ENCODE measurements at places on chromosomes 5 and 9.

- DNase-seq, result no peak
Observed at GRCh38 chr5:72515211-72515610, 8.0 kb upstream of the ZNF366 start.

- no peak for DNase-seq
Observed at GRCh38 chr5:89694026-89694550, 715.5 kb downstream of the CETN3 start.

DNA sequence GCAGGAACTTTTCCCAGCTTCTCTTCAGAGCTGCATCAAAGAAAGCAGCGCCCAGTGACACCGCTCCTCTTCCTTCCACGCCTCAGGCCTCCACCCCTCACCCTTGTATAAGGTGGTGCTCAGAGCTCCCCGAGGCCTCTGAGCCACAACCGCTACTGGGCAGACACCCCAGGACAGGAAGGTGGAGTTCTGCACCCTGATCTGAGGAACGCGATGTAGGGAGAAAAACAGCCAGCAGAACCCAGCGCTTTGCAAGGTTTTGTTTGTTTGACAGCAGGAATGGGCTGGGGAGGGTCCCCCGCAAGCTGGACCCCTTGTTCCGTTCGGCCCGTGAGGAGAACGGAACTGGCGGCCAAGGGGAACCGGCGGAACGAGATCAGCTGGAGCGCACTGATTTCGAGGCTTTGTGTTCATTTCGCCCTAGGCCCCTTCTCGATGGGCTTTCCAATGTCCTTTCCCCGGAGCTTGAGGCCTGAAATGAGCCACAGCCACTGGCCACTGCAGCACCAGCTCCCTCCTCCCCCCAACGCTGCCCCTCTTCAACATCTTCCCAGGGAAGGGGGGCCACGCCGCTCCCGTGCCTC lies 4.1 kb downstream of the EDF1 start:
- DNase-seq, result no peak

GRCh38 chr9:98500337-98500919 lies 208.3 kb downstream of the GABBR2 start:
- DNase-seq, result no peak

DNA sequence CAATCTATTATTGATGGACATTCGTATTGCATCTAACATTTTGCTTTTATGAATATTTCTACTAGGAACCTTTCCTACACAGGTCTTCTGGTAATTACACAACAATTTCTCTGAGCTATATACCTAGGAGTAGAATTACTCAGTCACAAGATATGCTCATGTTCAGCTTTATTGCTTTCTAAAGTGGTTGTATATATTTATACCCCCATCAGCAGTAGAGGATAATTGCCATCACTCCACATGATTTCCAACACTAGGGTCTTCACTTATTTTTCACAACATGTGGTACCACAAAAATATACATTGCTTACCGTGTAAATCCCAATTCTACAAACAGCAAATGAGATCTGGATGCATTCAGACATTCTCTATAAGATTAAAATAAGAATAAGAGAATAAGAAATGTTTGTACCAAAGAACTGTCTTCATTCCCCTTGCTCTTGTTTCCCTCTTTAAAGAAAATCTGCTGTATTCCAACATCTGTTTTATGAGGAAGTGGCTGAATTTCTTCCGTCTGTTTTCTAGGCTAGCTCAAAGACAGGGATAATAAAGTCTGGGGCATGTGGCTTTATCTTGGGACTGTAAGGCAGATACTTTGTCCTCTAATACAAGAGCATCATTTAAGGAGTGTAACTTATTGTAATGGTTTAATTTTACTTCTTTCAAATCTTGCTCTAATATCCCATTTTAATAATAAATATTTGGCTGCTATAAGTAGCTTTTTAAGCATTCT lies 28.2 kb downstream of the ARL15 start:
- DNase-seq, result no peak

- DNase-seq, result no peak
Observed at GRCh38 chr5:32639943-32640342, 54.6 kb downstream of the SUB1 start.

- no peak for DNase-seq
Observed at GRCh38 chr5:96721351-96721977, 59.3 kb downstream of the CAST start.

DNA sequence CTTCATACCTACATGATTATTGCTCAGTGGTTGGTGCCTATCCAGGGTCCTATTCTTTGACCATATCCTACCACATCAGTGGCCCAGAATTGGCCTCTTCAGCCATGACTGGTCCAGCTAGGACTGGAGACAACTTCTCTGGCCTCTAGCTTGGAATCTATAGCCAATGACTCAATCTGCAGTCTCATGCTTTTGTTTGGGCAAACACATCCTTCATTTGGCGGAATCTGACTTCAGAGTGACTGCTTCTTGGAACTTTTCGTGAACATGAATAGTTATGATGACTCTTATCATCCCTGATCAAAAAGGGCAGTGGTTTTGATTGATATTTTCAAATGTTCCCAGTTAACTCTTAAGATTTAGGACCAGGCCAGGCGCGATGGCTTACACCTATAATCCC lies 134.1 kb downstream of the PAPPA start:
- DNase-seq, result no peak

- no peak for DNase-seq
Observed at GRCh38 chr5:57082441-57083067, 91.3 kb upstream of the GPBP1 start.

GRCh38 chr9:38017149-38017884 lies 51.7 kb downstream of the SHB start:
- no peak for DNase-seq

GRCh38 chr5:171419688-171420430 lies 412 bp downstream of the FGF18 start:
- DNase-seq, result no peak

DNA sequence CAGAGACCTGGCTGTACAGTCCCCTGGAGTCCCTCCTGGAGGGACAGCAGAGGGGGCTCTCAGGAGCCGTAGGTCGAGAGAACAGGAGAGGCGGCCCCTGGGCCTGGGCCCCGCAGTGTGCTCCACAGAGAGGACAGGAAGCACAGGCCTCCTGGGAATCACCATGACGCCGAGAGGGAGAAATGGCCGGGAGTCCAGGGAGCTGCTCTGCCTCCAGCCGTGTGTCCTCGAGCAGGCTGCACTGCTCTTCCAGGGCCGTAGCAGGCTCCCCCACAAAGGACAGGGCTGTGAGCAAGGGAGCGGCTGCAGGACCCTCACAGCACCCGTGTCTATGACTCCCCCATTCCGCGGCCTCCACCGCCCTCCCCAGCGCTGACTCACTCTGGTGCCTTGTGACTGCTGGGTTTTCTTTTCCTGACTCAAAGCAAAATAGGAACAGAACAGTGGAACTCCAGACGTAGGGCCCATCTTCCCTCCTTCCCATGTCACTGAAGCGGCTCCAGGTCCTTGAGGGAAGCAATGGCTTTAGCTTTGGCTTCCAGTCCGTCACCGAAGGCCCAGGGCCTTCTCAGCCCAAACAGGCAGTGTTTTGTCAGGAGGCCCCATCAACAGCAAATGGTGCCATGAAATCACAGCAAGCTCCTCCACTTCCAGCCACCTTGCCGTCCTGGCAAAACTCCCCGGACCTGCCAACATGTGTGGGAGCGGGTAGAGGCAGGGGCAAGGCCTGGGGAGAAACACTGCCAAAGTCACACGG lies 114.2 kb downstream of the LHFPL2 start:
- DNase-seq, result no peak

GRCh38 chr5:154501566-154501965 lies 23.5 kb upstream of the HAND1 start:
- DNase-seq, result no peak

- DNase-seq, result peak; percentile 45
Observed at GRCh38 chr5:149611326-149611725, 30.0 kb downstream of the ARHGEF37 start.
